Activated CD4-positive, CD25-positive, alpha-beta regulatory T cell treated with anti-CD3 and anti-CD28 coated beads, Interleukin-2, amount 50 U/mL, for 24 hours (primary cell): ENCODE measurements at places on chromosomes 2 and 18.

- ATAC-seq = no peak
These were observed 187.6 kb downstream of the DOK6 start for GRCh38 chr18:69588301-69588700.

- ATAC-seq = no peak
These were observed at the start of gene SCN7A for GRCh38 chr2:166494140-166494624. TSS of gene SCN7A (minus strand) at chr2:166494249. CDS start at chr2:166477696, 16,553 bp downstream.

DNA sequence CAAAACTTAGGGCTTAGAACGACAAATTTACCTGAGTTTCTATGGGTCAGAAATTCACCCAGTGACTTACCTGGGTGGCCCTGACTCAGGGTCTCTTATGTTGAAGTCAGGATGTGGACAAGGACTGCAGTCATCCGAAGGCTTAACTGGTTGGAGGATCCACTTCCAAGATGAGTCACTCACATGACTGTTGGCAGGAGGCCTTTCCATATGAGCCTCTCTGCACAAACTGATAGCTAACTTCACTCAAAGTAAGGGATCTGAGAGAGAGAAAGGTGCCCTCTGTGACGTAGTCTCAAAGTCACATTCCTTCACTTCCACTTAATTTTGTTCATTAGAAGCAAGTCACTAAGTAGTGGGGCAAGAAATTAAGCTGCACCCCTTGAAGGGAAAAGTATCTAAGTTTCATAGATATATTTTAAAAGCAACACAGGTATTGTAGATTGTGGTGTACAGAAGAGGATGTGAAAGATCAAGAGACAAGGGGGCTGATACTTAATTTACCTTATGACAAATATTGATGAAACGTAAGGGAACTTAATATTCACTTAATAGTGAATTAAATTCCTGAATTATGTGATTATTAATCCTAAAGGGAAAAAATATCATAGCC lies 48.4 kb downstream of the TANK start:
- no peak for ATAC-seq

DNA sequence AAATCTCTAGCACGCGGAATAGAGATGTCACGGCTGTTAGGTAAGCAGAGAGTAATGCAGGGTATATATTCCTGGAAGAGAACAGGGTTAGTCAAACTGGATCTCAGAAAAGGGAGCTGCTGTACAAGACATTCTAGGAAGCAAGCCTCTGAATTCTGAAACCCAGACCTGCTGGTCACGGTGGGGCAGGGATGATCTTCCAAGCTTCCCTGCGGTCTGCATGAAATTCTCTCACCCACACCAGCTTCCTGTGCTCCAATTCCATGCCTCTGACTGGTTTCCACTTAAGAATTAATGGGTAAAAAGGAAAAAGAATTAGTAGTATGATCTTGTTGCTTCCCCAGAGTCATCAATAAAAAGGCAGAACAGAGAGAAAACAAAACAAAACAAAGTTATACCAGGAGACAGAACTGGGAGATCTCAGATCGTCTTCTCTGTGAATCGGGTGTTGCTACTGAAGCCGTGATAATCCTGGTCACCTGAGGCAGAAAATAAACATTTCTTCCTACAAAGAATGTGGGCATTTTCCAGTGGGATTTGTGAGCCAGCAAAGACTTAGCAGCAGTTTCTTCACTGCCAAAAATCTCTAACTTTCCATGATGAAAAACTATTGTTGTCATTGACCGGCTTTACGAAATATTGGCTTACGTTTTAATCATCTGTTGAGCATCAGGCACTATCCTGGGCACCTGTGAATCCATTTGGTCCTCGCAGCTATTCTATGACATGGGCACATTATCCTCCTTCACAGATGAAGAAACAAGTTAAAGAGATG lies 5.3 kb upstream of the CYP27C1 start:
- ATAC-seq = no peak

GRCh38 chr18:31680831-31681568 lies 3.4 kb downstream of the B4GALT6 start:
- no peak for ATAC-seq

- ATAC-seq = no peak
These were observed 29.8 kb upstream of the TBR1 start for GRCh38 chr2:161386228-161386824.

DNA sequence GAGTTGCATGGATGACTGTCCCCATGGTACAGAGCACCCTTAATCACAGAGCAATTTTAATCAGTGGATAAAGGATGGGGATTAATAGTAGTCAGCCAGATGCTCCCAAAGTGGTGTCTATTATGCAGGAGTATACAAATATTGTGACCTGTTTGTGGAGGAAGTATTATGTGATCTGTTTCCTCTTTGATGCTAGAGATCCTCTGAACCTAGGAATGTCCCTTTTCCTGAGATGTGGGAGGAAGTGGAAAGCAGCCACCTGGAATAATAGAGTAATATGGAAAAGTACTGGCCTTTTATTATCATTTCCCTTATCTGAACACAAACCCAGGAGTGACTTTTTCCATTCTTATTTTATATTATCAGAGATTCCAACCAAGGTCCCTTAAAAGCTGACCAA lies 94.2 kb upstream of the EFEMP1 start:
- no peak for ATAC-seq

- ATAC-seq = no peak
These were observed 84.2 kb downstream of the DOK6 start for GRCh38 chr18:69484699-69485396.

DNA sequence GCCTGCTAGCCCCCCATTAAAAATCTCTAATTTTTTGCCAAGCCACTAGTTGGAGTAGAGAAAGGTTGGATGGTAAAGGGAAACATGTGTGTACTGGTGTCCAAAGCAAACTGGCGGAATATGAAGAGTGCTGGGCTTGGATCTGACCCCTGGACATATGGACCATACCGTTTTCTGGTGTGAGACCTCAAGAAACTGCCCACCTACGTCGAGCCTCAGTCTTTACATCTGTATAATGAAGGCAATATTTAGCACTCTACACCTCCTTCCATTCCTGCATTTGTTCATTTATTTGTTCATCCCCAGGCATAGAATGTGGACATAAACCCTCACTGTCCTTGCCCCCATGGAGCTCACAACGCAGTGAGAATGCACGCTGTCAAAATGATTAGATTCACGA lies 142.4 kb downstream of the RHBDD1 start:
- no peak for ATAC-seq

- no peak for ATAC-seq
These were observed 294.3 kb upstream of the KCNH7 start for GRCh38 chr2:163132850-163133249.

DNA sequence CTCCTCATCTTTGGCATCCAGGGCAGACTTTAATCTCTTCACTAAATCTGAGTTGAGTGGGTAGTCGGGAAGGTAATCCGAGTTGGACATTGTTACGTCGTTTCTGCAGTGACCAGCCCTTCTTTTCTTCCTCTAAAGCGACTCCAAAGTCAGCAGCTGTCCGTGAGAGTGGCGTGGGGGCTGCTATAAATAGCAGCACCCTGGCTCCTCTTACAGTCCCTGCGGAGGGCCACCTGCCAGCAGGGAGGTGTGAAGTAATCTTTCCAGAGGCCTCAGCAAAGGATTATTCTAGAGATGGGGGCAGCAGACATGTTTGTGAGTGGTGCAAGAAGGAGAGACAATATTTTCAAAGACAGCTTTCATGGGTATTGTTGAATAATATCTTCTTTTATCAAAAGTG lies at the start of gene ASB18:
TSS of gene ASB18 (minus strand) at position 151 of the 400 bp plus-strand sequence. CDS start at position 90, 61 bp downstream.
- ATAC-seq = no peak
